Hematopoietic multipotent progenitor cell treated with erythropoietin and hydrocortisone succinate and interleukin-3 and kit ligand, for 8 days (in vitro differentiated cells): ENCODE measurements at places on chromosomes 1 and 21.

- no peak for DNase-seq
These were observed 1.7 kb upstream of the IKBKE start for GRCh38 chr1:206468571-206468970.

DNA sequence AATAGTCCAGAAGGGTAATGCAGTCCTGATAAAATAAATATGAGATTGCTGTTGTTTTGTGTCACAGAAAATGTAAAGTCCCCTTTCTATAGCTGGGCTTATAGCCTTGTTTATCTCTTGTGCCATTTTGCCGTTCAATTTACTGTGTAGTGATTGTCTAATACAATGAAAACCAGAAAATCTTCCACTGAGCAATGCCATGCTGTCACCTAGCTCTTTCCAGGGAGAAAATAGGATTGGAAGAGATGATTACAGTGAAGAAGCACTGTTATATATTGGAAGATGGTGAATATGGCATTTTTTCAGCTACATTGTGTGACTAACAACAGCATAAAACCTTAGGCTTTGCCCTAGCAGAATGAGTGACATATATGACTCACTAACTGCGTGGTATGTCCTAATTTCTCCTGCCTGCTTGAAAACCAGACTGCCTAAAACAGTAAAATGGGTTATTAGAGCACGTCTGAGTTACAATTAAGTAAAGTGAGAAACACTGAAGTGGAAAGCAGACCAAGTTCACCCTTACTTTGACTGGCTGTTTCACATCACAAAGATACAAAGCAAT lies 332.4 kb upstream of the ZP4 start:
- DNase-seq: no peak

- DNase-seq: no peak
These were observed 2.0 kb downstream of the TEKT2 start for GRCh38 chr1:36085686-36086526.

DNA sequence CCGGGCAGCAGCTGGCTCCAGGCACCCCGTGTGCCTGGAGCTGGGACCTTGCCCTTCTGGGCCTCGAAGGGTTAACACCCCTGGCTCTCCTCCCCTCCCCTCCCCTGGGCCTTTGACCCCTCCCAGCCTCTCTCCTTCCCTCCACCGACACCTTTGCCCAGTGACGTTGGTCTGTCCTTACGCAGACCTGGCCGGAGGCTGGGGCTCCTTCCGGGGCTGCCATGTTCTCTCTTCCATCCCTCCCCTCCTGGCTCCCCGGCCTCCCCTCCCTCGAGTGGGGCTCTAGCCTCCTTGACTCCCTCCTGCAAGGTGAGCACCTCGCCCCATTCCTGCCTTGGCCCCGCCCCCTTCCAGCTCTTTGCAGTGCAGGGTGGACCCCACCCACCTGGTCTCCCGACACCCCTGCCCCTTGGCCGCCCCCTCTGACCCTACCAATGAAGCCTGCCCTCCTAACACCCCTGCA lies at the start of gene TMEM82:
Gene TMEM82 (plus strand): TSS at position 161 of the 463 bp plus-strand sequence. CDS start 61 bp downstream, at position 222.
- no peak for DNase-seq

GRCh38 chr21:32772281-32773047 lies 909 bp upstream of the PAXBP1 start:
- peak; percentile 59 for DNase-seq

DNA sequence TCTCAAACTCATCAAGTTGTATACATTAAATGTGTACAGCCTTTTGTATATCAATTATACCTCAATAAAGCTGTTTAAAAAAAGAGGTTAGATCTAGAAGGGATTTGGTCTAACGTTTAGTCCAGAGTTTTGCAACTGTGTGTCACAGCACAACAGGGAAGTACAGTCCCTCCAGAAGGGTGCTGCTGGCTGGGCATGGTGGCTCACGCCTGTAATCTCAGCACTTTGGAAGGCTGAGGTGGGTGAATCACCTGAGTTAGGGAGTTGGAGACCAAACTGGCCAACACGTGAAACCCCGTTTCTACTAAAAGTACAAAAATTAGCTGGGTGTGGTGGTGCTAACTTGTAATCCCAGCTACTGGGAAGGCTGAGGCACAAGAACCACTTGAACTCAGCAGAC lies 78.3 kb upstream of the HAO2 start:
- no peak for DNase-seq

GRCh38 chr1:183159960-183160359 lies 26.1 kb upstream of the LAMC2 start:
- DNase-seq: no peak

- DNase-seq: no peak
These were observed 17.7 kb upstream of the PTPRC start for GRCh38 chr1:198620951-198621824.

DNA sequence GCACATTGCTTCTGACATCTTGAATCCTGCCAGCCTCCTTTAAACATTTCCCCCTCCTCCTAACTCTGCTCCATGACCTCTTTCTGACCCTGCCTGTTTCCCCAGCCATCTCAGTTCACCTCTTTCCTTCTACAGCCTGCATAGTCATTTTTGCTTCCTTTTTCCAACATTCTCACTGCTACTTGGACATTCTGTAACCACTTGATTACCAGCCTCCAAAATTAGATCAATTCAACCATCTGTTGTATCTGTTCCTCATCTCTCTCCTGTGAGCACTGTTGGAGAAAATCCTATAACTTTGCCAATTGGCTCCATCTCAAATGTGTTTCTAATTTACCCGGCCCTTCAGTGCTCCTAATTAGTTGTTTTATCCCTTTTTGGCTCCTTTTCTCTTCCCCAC lies 27.5 kb upstream of the GPR88 start:
- no peak for DNase-seq

DNA sequence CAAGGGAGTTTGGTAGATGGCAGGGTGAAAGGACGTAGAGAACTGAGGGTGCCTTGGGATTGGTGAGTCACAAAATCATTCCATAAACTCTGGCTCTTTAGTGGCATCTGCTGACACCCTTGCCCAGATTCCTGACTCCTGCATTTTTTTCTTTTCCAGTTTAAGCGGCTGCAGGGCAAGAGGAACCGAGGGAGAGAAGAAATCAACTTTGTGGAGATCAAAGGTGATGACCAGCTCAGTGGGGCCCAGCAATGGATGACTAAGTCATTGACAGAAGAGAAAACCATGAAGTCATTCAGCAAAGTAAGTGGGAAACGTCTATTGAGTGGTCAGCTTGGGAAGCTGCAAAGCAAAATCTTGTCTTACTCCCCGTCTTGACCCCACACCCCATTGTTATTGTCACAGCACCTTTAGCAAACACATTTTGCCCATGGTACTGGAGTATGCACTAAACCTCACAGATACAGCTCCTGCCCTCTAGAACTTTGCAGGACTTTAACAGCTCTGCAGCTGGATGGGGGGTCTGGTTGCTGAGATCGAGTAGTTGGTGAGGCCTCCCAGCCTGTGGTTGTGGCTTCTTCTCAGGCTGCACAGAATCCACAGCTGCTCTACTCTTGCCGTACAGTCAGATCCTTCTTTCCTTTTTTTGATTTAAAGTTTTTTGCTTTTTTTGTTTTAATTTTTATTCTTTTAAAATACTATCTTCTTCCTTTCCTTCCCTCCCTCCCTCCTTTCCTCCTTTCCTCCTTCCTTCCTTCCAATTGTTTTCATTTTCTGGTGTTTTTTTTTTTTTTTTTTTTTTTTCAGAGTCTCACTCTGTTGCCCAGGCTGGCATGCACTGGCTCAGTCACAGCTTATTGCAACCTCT lies 21.9 kb downstream of the SH2D2A start:
- no peak for DNase-seq

DNA sequence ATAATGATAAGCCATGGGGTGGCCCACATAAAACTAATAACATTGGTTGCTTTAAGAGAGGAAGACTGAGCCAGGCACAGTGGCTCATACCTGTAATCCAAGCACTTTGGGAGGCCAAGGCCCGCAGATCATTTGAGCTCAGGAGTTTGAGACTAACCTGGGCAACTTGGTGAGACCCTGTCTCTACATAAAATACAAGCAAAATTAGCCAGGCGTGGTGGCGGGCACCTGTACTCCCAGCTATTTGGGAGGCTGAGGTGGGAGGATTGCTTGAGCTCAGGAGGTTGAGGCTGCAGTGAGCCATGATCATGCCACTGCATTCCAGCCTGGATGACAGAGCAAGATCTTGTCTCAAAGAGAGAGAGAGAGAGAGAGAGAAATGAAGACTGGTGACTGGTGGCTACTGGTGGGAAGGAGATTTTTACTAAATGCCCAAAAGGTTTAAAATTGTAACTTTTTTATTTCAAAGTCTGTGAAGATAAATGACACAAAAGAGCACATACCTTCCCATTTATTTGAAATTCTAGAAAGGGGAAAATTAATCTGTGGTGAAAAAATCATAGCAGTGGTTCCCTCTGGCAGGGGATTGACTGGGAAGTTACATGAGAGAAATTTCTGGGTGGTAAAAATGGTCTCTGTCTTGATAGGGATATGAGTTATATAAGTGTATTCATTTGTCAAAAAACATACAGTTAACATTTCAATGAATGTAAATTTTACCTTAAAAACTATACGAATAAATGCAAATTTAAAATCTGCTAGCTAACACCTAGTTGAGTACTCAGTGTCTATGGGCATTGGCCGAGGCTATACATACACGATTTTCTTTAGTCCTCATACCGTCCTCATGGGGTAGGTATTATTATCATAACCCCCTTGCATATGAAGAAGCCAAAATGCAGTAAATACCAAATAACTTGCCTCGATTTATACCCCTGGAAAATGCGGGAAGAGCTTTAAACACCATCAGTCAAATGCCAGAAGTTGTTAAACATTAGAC lies 2.2 kb upstream of the NBPF1 start:
- DNase-seq: peak; percentile 21

- no peak for DNase-seq
These were observed 11.5 kb upstream of the PADI1 start for GRCh38 chr1:17193222-17194132.

DNA sequence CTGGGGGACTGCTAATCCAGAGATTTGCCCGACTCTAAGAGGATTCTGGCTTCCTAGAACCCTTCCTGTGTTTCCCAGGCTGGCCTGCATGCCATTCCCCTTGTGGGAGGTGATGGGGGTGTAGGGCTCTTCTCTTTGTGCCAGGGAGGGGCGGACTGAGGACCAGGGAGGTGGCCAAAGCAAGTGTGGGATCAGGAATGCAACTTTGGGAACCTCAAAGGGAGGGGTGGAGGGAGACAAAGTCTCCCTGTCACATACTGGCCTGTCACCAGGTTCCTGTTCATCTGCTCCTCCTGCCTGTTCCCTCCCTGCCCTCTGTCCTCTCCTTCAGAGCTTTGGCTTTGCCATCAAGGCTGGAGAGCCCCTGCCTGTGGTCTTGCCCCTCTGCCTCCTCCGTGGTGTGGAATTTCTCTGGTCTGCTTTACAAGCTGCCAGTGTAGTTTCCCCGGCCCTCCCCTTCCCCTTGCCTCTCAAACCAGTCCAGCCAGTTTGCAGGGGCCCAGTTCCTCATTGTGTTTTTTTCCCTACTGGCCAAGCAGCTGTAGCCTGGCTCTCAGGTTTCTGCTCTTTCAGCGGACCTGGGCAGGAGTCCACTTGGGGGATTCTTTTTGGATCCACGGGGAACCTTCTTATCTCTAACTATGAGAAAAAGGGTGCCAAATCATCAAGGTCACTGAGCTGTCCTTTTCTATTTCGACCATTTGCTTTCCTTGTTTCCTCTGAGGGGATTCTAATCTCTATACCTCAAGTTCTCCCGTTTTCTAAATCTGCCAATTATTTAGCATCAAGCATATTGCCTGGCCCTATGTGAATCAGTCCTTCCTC lies 1.8 kb downstream of the CGN start:
- DNase-seq: no peak

DNA sequence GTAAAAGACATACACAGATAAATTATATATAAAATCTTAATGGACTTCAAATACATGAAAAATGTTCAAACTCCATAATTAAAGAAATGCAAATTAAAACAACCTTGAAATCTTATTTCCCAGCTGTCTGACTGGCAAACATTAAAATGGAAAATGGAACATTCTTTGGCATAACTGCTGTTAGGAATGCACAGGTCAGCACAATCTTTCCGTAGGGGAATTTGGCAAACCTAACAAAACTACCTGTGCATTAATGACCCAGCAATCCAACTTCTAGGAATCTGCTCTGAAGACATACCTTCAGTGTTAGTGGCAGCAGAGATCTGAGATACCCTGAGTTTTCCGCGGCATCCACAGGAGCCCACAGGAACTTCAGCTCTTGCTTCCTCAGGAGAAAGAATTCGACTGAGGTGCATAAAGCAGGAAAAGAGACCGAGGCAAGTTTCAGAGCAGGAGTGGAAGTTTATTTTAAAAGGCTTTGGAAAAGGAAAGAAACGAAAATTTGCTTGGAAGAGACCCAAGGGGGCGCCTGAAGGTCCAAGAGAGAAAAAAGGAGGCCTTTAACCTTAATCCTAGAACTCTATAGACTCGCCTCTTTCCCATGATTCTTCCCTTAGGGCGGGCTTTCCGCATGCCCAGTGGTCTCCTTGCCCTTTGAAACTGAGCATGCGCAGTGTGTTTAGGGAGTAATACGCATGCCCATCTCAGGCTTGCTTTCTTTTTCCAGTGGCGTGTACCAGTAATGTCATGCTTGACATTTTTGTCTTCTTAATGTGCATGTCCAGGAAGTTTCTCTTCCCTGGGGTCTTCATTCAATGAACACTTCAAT lies 24.8 kb downstream of the LYPD8 start:
- no peak for DNase-seq

DNA sequence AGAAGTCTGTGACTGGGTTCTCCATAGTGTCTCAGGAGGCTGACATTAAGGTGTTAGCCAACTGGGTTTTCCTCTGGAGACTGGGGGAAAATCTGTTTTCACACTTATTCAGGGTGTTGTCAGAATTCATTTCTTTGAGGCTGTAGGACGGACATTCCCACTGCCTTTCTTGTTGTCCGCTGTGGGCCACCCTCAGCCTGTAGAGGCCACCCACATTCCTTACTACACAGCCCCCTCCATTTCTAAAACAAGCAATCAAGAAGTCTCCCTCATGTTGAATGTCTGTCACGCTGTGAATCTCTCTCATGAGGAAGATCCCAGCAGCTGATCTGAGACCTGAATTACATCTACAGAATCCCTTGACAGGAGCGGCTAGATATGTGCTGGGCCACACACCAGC lies 295.5 kb upstream of the RUNX1 start:
- DNase-seq: no peak

- no peak for DNase-seq
These were observed 519.0 kb downstream of the LTN1 start for GRCh38 chr21:28473530-28474220.

GRCh38 chr1:48019714-48020315 lies 22.6 kb upstream of the TRABD2B start:
- DNase-seq: no peak

- DNase-seq: peak; percentile 87
These were observed at the start of gene CMPK1 for GRCh38 chr1:47333578-47333921. CMPK1 (plus strand) TSS chr1:47333790; CDS start chr1:47333946, 156 bp downstream.

DNA sequence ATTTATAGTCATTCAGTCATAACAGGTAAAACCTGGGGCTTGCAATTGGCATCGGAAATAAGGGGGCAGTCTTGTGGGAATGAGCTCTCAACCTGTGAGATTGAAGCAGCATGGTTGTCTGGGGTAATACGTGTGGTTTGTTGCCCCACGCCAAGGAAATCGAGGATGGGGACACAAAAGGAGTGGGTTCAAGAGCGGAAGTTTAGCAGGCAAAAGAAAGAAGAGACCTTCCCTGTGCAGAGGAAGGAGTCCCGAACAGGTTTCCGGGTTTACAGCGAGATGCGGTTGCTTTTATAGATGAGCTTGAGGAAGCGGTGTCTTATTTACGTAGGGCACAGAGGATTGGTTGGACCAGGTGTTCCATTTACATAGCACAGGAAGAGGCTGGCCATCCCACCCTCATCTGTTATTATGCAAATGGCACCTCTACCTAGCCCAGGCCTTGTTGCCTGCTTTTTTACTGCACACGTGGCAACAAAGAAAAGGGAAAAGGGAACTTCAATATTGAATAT lies 37.3 kb downstream of the IFNAR1 start:
- DNase-seq: peak; percentile 70

GRCh38 chr1:60990714-60991090 lies 91.7 kb upstream of the NFIA start:
- no peak for DNase-seq
